ENCODE measurements at places on chromosomes 4 and X.
A peak's percentile ranks its signal among the peaks of the same experiment; 100 is the strongest.

DNA sequence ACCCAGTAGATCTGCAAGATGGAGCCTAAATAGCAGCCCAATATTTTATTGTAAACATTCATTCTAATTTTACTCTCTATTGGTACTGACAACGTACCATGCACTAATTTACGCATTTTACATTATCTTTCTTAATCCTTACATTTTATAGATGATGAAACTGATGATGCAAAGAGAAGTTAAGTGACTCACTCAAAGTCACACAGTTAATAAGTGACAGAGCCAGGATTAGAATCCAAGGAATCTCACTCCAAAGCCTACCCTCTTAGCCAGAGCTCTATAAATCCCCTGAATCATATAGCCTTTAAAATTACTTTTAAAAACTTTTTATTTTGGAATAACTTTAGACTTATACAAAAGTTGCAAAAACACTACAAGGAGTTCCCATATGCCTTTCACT, 37.6 kb downstream of the PHKA1 start:
- DNase-seq = no peak

DNA sequence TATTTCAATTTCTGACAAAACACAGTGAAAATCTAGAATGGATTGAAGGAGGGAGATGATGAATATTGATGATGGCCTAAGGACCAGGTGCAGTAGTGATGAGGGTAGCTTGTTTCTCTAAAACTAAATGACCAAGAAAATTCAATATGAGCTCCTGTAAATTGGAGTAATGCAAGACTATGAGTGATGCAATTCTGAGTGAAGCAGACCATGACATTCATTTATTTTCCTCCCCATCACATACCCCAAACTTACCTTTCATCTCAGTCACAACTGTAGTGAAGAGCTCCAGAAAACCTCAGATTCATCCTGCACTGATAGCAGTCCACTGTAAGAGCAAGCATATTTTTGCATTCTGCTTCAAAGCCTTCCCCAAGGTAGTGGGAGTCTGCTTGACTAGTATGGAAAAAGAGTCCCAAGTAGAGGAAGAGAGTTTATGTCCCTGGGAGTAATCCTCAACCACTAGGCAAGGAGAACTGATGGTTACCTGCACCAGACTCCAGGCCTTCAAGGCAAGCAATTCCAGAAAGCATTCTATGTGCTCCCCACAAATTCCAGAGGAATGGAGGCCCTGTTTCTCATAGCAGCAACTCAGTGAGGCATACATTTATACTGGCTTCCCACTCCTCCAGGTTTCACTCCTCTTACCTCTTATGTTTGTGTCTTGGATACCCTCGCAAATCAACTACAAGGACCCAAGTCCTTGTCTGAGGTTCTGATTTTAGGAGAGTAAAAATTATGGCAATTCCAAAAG, 47.2 kb downstream of the CXCL1 start:
- no peak for DNase-seq

GRCh38 chrX:8955511-8955910, 78.4 kb downstream of the FAM9B start:
- no peak for DNase-seq

- no peak for DNase-seq
These were observed 159.7 kb downstream of the SH2D1A start for GRCh38 chrX:124506066-124506465.

- no peak for DNase-seq
These were observed 1197.4 kb upstream of the ADGRL3 start for GRCh38 chr4:60002603-60003337.

DNA sequence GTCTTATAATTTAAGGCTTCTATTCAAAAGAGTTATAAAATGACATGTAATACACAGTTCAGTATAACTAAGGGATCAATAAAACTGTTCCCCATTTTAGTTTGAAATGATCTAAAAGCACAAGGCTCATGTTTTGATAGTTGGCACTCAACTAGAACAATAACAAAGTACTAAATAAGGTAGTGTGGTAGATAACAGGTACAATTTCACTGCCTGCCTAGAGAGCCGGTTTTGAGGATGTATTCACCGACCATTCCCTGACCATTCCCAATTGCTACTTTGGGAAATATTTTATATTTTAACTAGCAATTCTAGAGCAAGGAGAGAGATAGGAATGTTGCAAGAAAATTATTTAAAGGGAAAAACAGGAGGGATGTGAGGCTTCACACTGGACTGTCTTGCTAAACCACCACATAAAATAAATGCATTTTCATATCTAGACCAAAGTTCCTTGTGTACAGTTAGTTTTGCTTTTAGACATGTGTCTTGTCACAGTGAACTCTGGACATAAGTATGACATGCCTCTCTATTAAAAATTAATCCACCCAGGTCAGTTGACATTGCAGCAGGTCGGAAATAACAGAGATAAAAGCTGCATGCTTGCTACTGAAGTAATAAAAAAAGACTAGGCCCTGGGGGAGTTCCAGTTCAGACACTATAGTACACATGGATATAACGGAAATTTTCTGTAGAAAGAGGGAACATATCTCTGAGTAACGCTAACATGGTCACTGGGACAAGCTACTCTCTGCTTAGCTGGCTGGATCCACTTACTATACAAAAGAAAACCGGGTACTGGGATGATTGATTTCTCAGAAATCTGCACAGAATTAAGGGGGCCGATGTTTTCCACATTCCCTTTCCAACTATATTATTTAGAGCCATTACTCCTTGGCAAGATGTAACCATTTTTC, 56.3 kb upstream of the NAP1L5 start:
- no peak for DNase-seq

DNA sequence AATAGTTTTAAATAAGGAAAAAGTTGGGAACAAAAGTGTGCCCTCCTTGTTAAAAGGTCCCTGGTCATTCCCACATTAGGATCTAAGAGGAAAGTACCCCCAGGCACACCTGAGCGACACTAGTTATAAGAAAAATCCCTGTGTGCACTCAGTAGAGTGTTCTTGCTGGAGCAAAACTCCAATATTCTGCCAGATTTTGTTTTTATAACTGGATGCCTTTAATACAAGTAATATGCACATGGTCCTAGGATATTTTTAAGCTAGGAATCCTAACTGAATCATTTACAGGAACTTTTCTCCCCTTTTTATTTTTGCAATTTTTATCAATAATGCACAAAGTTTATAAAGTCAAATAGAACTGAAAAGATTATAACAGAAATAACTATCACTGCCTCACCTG, 68.6 kb downstream of the BEND4 start:
- DNase-seq = no peak

GRCh38 chrX:41906515-41907187, 16.7 kb downstream of the CASK start:
- no peak for DNase-seq

- no peak for DNase-seq
These were observed 52.9 kb upstream of the CXCL8 start for GRCh38 chr4:73687421-73687820.

- no peak for DNase-seq
These were observed 119.6 kb downstream of the PDLIM5 start for GRCh38 chr4:94571298-94571697.

DNA sequence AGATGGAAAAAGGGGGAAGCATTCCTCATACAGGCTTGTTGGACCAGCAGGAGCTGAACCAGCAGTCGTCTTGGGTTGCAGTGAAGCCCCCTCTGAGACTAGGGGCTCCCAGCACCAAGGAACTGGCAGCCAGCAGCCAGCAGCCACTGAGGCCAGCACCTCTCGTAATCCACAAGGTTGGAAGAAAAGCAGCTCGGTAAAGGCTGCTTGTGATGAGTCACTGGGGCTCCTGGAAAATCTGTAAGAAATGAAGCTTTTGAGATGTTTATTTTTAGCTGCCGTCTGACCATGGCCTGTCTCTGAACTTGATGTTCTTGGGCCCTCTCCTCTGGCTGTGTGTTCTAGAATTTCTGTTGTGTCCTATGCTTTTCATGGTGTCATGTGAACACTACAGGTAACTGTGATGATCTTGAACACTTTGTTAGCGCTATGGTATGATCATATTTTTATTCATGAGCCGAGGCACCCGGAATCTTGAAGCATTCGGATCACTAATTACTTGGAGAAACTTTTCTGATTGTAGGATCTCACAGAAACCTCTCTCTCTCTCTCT, 18.6 kb downstream of the CLCN4 start:
- DNase-seq = no peak

GRCh38 chr4:122539861-122540465, 80.9 kb downstream of the IL21 start:
- no peak for DNase-seq

- DNase-seq = no peak
These were observed 38.4 kb downstream of the PPARGC1A start for GRCh38 chr4:23851464-23851863.

- no peak for DNase-seq
These were observed 36.5 kb downstream of the EFNB1 start for GRCh38 chrX:68865300-68865699.

- DNase-seq = no peak
These were observed 238.6 kb downstream of the RAPGEF2 start for GRCh38 chr4:159341522-159341921.

GRCh38 chr4:8544741-8545438, 35.3 kb upstream of the GPR78 start:
- no peak for DNase-seq

- no peak for DNase-seq
These were observed 344.7 kb downstream of the PCDH10 start for GRCh38 chr4:133493776-133494175.

DNA sequence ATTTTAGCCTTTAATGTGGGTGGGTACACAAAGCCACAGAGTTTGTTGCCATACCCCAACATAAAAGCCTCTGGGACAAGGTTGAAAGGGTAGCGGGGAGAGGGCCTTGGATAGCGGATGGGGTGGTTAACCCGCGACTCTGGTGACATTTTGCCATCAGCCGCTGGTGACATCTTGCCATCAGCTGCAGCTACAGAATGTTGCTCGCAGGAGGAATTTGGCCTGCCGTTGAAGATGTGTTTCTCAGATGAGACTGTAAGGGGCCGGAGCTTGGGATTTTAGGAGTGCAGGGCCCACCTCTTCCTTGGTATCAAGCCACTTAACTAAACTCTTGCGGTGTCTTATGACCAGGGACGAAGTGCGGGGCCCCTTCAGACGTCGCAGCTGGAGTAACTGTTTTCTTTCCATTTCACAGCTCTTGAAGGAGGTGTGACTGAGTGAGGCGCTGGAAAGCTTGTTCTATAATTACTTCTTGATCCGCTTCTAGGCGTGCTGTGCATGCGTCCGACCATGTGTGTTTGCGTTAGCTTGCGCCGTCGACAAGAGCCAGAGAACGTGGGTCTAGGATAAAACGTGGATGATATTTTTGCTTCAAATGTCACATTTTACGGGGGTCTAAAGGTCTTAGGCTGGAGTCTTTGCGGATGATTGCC, 820 bp upstream of the RASL11B start:
- no peak for DNase-seq

DNA sequence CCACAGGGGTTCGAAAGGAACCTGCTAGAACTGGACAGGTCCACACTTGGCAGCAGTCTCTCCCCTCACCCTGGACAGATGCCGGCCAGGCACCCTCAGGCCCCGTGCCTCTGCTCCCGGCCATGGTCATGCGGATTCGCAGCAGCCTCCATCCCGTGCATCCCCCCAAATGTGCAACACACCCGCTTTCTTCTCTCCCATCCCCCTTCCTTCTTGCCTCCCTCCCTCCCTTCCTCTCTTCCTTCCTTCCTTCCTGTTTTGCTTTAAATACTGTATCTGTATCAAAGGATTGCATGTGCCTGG, 35.0 kb upstream of the HMX1 start:
- DNase-seq = no peak

DNA sequence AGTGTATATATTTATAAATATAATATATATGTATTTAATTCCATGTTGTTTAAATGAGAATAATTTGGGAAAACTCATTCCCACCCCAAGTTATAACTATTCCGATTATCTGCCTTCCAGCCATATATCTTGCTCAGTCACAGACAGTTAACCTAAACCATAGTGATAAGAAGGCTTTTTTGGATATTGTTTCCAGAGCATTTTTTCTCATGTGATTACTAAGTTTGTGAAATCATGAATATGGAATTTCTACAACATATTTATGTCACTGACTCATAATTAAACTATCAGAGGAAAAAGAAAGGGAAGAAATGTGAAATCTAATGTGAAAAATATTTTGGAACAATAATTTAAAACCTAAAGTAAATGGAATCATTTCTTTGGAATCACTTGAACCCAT, 1163.5 kb upstream of the PABPC4L start:
- DNase-seq = no peak

- DNase-seq = no peak
These were observed 15.2 kb downstream of the SUPT20HL1 start for GRCh38 chrX:24375600-24376131.

DNA sequence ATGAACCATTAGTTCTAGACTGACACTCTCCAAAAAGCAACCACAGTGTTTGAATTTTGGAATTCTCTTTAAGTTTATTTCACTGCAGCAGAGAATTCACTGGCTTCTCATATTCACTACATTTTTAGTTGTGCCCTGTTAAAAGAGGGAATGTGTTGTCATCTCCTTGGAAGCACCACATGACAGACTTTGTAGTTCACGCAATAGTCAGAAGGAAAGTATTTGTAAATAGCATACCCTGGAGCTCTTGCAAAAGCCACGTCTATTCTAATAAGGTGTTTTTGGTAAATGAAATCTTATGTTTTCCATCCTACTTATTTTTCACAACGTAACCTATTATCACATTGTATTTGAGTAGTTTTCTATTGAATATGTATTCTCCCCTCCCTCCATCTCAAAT, 25.8 kb downstream of the DOCK11 start:
- no peak for DNase-seq

- peak; percentile 39 for DNase-seq
These were observed 41.1 kb upstream of the WDR1 start for GRCh38 chr4:10157478-10158332.

DNA sequence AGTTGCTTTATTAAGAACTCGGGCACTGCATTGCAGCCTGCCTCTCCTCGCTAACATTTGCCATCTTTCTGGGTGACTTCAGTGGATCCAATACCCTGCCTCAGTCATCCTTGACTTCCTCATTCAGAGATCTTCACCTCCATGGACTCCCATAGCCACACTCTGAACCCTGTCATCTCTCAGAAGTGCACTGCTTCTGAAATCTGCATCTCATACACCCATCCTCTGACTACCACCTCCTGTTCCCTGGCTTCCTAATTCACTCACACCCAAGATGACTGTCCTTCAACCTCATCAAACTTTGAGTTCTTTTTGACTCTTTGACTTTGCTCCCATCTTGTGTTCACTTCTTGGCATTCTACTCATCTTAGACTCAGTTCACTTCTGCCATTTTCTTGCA, 25.3 kb upstream of the CYBB start:
- DNase-seq = no peak

Measured in H1 (cell line).